ENCODE measurements at places on chromosomes 6 and 20. TPM values are rescaled to one million over a fixed set of nuclear protein-coding genes. Genes with fewer than 3 reads are reported as not detected.

- no peaks in the 10 kb centered on the region for H3K36me3 ChIP-seq
- DNase-seq = no peak
- no peak overlapping the region for H3K4me3 ChIP-seq
- H3K4me1 ChIP-seq = no peaks in the 10 kb centered on the region
- no peak overlapping the region for H3K27ac ChIP-seq
- H3K27me3 ChIP-seq = no peaks in the 10 kb centered on the region
These were observed 624.7 kb downstream of the CD109 start for GRCh38 chr6:74320715-74321114.

GRCh38 chr20:16321291-16321690, 252.0 kb downstream of the KIF16B start:
- H3K36me3 ChIP-seq = no peaks in the 10 kb centered on the region
- no peak for DNase-seq
- H3K4me1 ChIP-seq = no peaks in the 10 kb centered on the region
- H3K27me3 ChIP-seq = no peaks in the 10 kb centered on the region
- no peak overlapping the region for H3K27ac ChIP-seq

DNA sequence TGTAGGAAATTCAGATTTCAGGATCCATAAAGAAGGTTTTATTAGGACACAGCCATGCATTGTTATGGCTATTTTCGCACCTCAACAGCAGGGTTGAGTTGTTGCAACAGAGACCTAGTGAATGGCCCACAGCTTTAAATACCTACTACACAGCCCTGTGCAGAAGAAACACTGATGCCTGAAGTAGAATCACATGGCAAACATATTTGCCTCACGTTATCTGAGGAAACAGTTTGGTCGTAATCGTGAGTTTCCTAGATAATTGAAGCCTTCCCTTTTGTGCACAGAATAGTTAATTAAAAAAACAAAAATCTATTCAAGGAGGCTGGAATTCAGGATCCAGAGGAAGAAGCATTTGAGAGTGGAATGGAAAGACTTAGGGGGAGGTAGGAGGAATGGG, 55.1 kb downstream of the GCNT2 start:
- H3K4me1 ChIP-seq = no peaks in the 10 kb centered on the region
- no peaks in the 10 kb centered on the region for H3K36me3 ChIP-seq
- no peak overlapping the region for H3K27ac ChIP-seq

The DDX27 gene
- 25.7 TPM for total RNA-seq

DNA sequence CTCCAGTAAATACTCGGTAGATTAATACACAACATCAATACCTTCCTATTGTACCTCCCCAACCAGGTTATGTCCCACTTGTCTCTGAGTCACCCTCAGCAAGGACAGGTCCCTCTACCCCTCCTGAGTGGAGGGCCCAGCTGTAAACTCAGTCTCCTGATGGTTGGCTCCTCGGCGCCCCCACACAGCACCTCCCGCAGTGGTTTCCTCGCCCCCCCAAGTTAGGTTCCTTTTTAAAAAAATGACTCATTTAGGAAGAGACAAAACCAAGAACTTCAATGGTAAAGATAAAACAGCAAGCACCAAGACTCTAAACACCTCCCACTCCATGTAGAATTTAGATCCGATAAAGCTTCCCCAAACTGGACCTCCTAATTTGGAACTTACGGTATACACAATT, 83.5 kb downstream of the TRERF1 start:
- peaks cover 11% of the 10 kb centered on the region for H3K4me1 ChIP-seq
- H3K36me3 ChIP-seq = no peaks in the 10 kb centered on the region
- no peaks in the 10 kb centered on the region for H3K27me3 ChIP-seq

- no peaks in the 10 kb centered on the region for H3K27me3 ChIP-seq
- peak overlapping the region; percentile 40 for H3K4me3 ChIP-seq
These were observed 191.8 kb upstream of the RREB1 start for GRCh38 chr6:6915813-6916547.

Measured in esophagus muscularis mucosa (tissue), 4 donors.